Right hindlimb (tissue), 1 donor: ENCODE measurements at places on chromosomes 1 and 21.

- DNase-seq: no peak
Measured at GRCh38 chr21:16707274-16707673, 805.6 kb upstream of the CXADR start.

- DNase-seq: peak; percentile 28
Measured at GRCh38 chr1:208534599-208534897, 290.4 kb upstream of the PLXNA2 start.

GRCh38 chr1:23020706-23021405 lies 1.6 kb downstream of the KDM1A start:
- no peak for DNase-seq

DNA sequence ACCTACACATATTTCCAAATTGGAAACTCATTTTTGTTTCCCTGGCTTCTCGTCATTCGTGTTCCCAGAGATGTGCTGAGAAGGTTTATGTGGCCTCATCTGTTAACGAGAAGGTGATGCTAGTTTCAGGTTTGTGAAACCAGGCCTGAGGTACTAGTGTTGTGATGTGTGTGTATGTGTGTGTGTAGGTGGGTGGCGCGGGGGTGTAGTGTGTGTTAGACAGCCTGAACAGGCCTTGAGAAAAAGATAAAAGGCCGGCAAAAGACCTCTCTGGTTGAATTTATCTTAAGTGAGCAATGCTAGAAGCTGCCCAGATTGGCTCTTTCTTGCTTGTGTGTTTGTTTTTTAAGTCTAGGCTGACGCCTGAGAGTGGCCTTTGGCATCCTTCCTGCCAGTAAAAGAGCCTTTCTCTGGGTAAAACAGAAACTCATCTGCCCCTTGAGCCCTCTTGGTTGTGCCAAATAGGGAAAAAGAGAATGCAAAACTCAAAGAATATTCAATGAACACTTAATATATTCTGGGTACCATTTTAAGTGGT lies 65.8 kb upstream of the HSD17B7 start:
- no peak for DNase-seq

- no peak for DNase-seq
Measured at GRCh38 chr1:1144122-1144842, 28.4 kb upstream of the C1orf159 start.

GRCh38 chr1:59340411-59341307 lies 43.8 kb downstream of the FGGY start:
- no peak for DNase-seq

DNA sequence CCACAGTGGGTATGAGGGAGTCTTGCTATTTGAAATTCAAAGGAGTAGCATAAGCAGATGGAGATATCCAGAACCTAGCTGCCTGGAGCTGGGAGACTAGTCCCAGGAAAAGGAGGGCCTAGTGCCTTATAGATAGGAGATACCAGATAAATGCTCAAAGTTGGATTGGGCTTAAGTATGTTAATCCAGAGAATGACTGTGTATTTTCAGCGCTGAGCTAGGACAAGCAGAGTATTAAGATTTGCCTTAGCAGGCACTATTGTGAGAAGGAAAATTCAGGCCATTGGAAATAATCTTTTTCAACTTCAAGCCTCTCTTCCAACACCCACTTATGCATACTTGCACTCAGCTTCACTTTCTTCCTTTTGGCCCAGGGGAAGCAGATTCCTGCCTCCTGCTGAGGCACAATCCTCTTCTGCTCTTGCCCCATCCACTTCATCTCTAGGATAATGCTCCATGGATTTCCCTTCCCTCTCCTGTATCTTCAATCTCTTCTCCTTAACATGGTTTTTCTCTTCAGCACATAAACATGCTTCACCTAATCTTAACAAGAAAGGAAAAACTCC lies 21.1 kb downstream of the PIK3C2B start:
- no peak for DNase-seq

DNA sequence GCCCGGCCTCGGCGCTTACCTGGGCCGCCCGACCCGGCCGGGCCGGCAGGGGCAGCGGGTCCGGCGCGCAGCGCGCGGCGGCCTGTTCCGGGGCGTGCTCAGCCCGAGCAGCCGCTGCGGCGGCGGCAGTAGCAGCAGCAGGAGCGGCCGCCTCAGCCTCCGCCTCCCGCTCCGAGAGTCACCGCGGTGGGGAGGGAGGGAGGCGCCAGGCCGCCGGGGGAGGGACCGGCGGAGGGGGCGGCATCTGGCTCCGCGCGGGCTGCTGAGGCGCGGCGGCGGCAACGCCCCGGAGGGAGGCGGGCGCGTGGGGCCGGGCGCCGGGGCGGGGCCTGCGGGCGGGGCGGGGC lies at the start of gene CTNNBIP1:
Gene CTNNBIP1, minus strand, starts transcription at position 194 of the 347 bp plus-strand sequence. CDS start 38,205 bp downstream, outside the sequence.
- DNase-seq: no peak

DNA sequence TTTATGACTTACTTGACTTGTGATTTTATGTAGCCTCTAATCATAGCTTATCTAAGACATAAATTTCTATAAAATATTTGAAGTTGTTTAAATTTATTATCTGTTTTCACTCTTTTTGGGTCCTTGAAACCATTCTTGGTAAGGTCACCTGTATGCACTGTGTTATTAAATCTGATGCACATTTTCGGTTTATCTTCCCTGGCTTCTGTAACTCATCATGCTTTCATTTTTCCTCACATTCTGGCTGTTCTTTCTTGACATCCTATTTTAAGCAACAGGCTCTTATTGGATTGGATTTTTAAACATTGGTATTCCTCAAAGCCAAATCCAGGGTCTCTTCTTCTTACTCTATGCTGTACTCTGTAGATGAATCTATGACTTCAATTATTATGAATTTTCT lies 341.6 kb downstream of the TGFB2 start:
- no peak for DNase-seq

DNA sequence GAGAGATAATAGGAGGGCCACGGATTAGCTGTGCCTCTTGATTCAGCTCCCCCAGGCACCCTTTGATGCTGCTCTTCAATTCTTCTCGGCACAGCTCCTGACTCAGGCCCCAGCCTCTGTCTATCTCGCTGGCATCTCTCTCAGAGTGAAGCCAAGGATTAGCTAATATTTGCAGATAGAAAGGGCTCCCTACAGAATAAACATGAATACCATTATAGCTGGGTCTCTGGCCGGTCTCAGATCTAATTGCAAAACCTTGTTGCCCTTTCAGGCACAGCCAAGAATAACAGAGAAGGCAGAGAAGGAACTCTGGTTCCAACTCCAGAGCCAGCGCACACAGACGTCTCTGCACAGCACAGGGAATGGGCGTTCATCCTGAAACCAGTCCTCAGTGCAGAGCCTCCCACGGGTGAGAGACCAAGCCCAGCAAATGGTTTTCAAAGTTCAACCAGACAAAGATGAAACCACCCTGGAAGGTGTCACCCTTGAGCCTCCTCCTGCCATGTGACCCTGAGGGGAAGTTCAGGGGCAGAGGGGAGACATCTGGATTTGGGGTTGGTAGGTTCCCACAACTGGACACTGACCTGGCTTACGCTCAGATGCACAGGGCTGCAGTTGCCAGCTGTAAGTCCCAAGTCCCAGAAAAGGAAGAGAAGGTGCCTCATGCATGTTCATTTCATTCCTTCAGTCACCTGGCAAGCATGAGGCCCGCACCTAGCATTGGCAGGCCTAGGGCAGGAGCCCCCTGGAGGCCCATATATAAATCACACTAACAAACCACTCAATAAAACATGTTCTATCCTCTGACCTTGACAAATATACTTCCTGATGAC lies 394.0 kb downstream of the NPHP4 start:
- DNase-seq: no peak

GRCh38 chr1:53327182-53327913 lies 522 bp downstream of the LRP8 start:
- peak; percentile 69 for DNase-seq

GRCh38 chr1:207935166-207935583 lies 24.2 kb upstream of the CD34 start:
- no peak for DNase-seq

GRCh38 chr1:247385283-247385682 lies 30.7 kb upstream of the NLRP3 start:
- DNase-seq: no peak

DNA sequence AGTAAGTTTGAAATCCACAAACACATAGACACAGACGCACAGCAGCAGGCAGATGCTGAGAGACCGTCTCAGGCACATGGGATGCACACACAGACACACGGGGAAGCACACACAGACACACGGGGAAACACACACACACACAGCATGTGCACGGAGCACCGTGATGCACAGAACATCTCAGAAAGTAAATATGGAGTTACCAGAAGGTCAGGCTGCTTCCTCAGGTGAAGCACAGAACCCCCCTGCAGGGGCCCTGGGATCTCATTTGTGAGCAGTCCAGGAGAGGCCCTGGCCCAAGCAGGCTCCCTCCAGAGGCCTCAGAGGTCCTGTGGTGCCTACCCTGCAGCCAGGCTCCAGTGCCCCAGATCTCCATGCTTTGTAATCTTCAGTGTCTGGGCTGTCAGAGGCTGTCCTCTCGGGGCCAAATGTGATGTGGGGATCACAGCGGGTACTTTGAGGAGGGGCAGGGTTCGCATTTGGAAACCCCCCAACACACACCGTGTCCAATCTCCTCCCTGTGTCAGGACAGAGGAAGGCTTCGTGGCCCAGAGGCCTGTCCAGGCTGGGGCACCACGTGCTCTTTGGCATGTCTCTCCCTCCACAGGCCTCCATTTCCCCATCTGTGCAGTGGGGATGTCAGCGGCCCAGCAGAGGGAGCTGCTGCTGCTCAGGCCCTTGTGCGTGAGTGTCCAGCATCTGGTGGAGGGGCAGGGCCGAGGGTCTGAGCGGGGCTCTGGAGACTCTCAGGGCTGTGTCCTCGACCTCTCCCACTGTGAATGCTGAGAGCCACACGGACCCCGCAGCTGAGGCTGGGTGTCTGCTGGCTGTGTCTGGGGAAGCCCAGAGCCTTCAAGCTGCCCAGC lies 23.0 kb upstream of the PRSS38 start:
- DNase-seq: no peak

DNA sequence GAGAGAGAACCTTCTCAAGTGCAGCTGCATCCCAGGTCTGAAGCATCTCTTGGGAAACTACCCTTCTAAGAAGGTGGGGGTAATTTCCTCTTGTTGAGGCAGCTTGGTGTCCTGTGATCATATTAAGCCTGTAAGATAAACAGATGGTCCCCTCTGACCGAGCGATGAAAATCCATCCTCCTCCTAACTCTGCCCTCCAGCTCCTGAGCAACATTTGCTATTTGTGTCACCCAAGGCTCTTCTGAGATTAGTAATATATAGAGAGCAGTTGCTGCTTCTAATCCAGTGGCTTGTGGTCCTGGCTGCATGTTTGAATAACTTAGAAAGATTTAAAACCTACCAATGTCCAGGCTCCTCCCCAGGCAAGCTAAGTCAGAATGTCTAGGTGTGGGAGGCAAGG lies 123.7 kb downstream of the DISC1 start:
- DNase-seq: no peak

DNA sequence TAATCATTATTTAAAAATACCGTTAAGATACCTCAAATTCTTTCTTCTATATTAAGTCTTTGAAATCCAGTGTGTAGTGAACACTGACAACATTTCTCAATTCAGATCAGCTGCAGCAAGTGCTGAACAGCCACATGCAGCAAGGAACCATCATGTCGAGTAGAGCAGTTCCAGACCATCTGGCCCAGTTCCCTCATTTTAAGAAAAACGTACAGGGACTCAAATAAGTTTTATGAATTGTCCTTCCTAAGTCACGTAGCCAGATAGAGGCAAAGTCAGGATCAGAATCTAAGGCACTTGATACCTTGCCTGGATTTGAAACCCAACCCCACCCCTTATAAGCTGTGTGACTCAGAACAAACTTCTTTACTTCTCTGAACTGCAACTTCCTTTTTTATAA lies 132.4 kb downstream of the PROX1 start:
- DNase-seq: no peak

DNA sequence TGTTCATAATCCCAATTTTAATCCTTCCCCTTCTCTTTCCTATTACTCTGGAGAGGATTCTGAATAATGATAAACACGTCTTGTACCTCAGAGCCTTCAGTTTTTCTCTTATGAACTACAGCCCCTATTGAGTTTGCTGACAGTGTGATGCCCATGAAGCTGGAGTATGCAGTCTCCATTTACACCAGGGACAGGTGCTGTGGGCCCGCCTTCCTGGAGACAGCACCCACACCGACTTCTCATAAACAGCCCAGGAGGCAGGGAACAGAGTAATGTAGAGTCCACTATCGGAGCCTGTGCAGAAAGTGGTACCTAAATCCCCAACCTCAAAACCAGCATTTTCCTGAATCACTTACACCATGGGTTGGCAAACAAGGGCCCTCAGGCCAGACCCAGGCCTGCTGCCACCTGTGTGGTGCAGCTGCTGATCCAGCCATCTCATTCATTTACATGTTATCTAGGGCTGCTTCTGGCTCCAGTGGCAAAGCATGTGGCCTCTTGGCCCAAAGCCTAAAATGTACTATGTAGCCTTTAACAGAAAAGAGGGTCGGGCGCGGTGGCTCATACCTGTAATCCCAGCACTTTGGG lies 95.1 kb upstream of the KRTAP19-8 start:
- DNase-seq: no peak

- no peak for DNase-seq
Measured at GRCh38 chr1:210328032-210328745, 513 bp upstream of the HHAT start.

DNA sequence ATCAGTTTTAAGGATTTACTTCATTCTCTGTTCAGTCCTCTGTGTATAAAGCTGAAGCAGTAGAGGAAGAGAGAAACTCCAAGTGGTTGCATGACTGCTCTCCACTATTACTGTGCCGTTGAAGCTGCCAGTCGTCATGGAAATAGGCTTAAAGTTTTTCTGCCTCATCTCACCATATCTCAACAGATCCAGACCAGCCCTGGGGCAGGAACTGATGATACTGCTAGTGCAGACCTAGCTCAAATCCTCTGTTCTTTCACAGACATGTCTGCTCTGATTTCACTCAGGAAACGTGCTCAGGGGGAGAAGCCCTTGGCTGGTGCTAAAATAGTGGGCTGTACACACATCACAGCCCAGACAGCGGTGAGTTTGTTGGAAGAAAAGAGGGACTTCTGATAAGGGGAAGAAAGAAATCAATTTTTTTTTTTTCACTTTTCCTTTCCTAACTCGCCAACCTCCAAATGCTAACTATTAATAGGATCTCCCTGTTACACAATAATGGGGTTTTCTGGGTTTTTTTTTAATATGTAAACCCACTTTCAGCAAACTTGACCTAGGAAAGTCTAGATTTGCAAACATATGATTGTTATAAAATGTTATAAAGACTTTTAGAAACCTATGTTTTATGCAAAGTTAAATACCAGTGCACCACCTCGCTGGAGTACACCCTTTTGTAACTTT lies 22.2 kb upstream of the STRIP1 start:
- DNase-seq: no peak

GRCh38 chr1:40745176-40745575 lies 38.4 kb upstream of the KCNQ4 start:
- DNase-seq: no peak

- no peak for DNase-seq
Measured at GRCh38 chr21:41761211-41761933, 5.5 kb downstream of the RIPK4 start.

GRCh38 chr1:245938046-245938435 lies 569.0 kb downstream of the SMYD3 start:
- DNase-seq: no peak

GRCh38 chr1:212121779-212122178 lies 86.2 kb downstream of the DTL start:
- DNase-seq: no peak

- DNase-seq: no peak
Measured at GRCh38 chr1:195005338-195005737, 1602.9 kb downstream of the KCNT2 start.
